Renal cortex interstitium (tissue), 15 donors: ENCODE measurements at places on chromosomes 13 and 19.

GRCh38 chr13:73303851-73304250 is 245.0 kb downstream of the KLF5 start:
- DNase-seq = no peak

- no peak for DNase-seq
Observed at GRCh38 chr13:43472339-43472738, 314.4 kb downstream of the ENOX1 start.

- no peak for DNase-seq
Observed at GRCh38 chr13:41502031-41502430, 44.7 kb downstream of the RGCC start.

- DNase-seq = peak; percentile 28
Observed at GRCh38 chr13:93345770-93346169, 119.2 kb downstream of the GPC6 start.

GRCh38 chr19:9847087-9847671 is 12.1 kb downstream of the PIN1 start:
- DNase-seq = no peak

DNA sequence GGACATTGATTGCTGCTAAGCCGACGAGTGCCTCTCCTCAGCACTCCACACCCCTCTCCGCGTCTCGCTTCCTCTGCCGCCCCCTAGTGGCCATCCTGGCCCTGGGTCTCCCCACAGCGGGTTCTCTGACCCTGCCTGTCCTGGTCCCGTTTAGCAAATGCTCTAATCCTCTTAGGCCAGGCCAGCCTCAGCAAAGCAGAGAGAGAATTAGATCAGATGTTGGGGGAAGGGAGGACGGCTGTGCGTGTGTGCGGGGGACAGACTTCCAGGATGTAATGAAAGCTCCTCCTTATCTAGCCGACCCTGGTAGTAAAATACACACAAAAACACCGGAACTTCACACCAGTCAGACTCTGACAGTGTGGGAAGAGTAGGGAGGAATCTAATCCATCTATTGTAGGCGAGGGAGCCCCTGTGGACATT is 4.5 kb downstream of the TPRX2 start:
- DNase-seq = peak; percentile 22

DNA sequence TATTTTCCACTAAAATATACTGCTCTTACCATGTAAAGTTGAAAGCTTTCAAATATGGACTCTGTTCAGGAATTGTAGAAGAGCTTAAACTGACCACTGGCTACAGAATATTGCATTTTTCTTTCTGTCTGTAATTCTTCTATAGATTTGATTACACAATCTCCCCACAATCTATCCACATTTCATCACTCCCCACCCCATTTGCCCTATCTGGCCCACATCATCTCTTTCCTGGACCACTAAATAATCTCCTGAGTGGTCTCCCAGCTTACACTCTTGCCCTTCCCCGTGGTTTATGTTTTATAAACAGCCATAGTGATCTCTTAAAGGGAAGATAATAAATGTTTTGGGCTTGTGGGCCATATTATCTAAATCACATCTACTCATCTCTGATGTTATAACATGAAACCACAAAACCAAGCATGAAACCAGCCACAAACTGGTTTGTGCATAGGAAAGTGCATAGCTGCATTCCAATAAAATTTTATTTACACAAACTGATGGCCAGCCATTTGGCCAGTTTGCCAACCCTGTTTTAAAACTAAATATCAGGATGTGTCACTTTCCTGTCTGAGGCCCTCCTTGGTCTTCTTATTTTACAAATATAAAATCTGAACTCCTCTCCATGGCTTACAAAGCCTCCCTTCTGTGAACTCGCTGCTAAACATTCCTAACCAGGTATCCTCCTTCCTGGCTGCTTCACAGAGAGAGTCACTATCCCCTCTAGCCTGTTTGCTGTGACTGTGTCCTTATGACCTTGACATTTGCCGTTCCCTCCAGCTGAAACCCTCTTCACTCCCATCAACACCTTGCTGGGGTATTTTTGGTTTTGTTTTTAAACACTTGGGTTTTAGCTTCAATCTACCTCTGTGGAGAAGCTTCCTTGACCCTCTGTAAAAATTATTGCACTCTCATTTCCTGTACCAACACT is 500.9 kb downstream of the GPC6 start:
- DNase-seq = no peak

- no peak for DNase-seq
Observed at GRCh38 chr13:77915686-77916085, 2.9 kb downstream of the EDNRB start.

- no peak for DNase-seq
Observed at GRCh38 chr19:3521104-3521445, 15.0 kb downstream of the FZR1 start.

DNA sequence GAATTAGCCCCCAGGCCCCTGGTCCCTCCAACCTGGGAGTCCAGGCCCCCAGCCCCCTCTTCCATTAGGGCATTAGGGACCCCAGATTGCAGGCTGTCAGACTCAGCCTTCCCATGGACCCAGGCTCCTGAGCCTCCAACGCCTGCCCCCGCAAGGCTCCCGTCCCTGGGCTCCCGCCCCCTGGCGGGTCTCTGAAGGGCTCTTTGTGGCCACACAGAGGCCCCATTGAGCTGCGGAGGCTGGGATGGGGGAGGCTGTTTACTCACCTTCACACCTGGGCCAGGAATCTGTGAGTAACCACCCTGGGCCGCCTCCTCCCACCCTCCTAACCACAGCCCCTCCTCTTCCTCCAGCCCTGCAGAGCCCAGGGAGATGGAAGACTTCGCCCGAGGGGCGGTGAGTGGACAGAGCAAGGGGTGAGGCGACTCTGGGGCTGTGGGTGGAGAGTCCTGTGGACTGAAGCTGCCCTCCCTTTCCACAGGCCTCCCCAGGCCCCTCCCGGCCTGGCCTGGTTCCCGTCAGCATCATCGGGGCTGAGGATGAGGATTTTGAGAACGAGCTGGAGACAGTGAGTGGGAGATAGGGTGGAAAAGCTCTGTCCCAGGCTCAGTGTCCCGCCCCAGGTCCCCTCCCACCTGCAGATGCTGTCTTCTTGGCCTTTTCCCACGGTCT is 4.9 kb downstream of the ARHGEF1 start:
- no peak for DNase-seq

- DNase-seq = no peak
Observed at GRCh38 chr19:11435833-11436313, 438 bp downstream of the PRKCSH start.

- no peak for DNase-seq
Observed at GRCh38 chr13:111914241-111915103, 152.5 kb upstream of the SOX1 start.

DNA sequence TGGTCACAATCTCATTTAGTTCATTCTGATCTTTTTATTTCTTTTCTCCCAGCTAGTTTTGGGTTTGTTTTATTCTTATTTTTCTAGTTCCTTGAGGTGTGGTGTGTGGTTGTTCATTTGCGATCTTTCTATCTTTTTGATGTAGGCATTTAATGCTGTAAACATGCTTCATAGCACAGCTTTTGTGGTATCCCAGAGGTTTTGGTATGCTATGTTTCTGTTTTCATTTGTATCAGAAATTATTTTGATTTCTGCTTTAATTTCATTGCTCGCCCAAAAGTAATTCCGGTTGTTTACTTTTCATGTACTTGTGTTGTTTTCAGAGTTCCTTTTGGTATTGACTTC is 12.6 kb downstream of the DNAJC3 start:
- no peak for DNase-seq

DNA sequence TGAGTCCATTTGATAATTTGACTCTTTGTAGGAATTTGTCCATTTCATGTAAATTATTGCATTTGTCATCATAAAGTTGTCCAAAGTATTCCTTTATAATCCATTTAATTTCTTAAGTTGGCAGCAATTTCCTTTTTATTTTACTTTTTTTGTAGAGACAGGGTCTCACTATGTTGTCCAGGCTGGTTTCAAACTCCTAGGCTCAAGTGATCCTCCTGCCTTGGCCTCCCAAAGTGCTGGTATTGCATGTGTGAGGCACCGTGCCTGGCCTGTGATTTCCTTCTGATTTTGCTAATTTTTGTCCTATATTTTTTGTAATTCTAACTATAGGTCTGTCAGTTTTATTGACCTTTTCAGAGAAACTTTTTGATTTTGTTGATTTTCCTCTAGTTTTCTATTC is 84.9 kb downstream of the URI1 start:
- no peak for DNase-seq

GRCh38 chr19:7575434-7576040 is 20.1 kb upstream of the CAMSAP3 start:
- no peak for DNase-seq
